ENCODE measurements at places on chromosomes 6 and 20.

- no peak for DNase-seq
Observed at GRCh38 chr20:47464380-47465101, 37.1 kb upstream of the NCOA3 start.

DNA sequence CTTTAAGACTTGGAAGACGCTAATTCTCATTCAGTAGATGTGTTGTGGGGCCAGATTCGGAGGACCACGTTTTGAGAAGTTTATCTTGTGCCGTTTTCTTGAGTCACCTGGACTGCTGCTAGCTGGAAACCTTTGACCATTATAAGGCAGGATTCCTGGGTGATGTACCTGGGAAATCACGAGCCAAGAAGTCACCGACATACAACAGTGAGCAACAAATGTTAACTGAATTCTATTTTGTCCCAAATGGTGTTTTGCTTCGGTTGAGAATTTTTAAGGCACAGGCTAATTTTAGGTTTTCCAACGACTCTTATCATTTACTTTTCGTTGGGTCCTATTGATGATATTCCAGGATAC is 93.4 kb upstream of the BTN3A2 start:
- no peak for DNase-seq

DNA sequence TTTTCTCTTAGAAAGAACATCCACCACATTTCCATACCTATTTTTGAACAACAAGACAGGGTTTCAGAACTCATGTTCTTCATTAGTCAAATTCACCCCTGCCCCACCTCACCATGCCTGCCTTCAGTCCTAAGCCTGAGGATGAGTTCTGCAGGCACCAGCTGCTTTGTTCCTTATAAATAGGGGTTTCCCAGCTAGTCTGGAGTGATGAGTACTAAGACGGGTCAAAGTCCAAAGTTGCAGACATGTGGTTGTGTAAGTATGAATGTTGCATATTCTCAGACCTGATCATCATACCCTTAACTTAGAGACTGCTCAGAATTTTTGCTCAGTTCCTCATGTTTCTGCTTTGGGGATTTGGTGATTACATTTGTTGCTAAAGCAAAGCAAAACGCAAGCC is 257.7 kb upstream of the CDYL start:
- DNase-seq = no peak

DNA sequence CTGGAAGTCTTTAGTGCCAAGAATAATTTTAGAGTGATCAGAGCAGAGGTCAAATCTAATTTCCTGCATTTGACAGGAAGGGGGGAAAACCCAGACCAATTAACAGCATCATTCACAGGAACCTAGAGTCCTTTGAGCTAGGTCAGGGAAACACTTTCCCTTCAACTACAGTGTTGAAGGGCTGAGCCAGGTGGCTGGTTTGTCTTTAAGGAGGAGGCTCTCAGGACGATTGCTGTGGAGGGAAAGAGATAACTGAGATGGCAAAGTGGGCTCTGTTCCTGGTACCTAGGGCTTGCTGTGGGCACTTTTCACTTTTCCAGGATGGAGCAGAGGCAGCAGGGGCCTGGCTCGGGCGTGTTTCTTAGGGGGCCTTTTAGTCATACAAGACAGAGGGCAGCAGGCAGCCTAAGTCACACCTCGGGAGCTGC is 111.9 kb downstream of the SCML4 start:
- DNase-seq = no peak

- no peak for DNase-seq
Observed at GRCh38 chr20:43938017-43938655, 23.5 kb downstream of the TOX2 start.

- DNase-seq = no peak
Observed at GRCh38 chr6:106426250-106426970, 65.9 kb downstream of the CRYBG1 start.

DNA sequence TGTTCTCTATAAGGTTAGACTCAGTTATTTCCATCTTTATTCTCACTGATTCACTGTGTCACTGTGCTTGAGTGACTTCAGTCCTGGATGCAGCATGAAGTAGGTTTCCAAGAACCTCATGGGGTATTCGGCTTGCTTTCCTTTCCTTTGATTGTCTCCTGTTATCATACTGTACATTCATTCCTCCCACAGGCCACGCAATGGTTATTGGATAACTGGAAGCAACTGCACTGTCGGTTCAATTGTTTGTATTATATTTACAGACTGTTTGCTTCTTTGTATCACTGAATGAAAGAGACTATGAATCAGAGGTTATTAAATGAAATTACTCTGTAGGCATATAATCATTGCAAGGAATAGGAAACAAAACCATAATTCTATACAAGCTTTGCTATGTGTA is 129.4 kb downstream of the MAP7 start:
- DNase-seq = no peak

GRCh38 chr6:17267566-17267965 is 13.6 kb upstream of the RBM24 start:
- DNase-seq = no peak

- no peak for DNase-seq
Observed at GRCh38 chr6:162857326-162857725, 129.6 kb downstream of the PACRG start.

- no peak for DNase-seq
Observed at GRCh38 chr6:114382406-114382805, 39.6 kb upstream of the HS3ST5 start.

GRCh38 chr20:19875376-19876221 is 117.5 kb downstream of the RIN2 start:
- no peak for DNase-seq

- no peak for DNase-seq
Observed at GRCh38 chr6:131758920-131759319, 48.1 kb upstream of the CTAGE9 start.

DNA sequence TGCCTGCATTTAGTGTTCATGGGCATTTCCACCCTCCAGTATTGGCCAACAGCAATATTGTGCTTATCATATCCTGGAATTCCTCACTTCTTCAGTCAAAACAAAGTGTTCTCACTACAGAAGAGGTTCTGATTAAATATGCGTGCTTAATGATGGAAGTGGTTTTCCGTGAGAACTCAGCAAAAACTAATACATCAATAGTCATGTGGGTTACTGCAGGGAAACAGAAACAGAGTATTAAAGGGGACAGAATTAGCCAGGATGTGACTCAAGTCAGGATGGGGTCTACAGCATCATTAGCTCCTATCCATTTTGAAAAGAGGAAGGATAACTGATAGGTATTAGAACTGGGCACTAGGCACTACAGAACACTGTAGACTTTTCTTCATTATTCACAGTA is 384.6 kb downstream of the CDKAL1 start:
- DNase-seq = no peak

DNA sequence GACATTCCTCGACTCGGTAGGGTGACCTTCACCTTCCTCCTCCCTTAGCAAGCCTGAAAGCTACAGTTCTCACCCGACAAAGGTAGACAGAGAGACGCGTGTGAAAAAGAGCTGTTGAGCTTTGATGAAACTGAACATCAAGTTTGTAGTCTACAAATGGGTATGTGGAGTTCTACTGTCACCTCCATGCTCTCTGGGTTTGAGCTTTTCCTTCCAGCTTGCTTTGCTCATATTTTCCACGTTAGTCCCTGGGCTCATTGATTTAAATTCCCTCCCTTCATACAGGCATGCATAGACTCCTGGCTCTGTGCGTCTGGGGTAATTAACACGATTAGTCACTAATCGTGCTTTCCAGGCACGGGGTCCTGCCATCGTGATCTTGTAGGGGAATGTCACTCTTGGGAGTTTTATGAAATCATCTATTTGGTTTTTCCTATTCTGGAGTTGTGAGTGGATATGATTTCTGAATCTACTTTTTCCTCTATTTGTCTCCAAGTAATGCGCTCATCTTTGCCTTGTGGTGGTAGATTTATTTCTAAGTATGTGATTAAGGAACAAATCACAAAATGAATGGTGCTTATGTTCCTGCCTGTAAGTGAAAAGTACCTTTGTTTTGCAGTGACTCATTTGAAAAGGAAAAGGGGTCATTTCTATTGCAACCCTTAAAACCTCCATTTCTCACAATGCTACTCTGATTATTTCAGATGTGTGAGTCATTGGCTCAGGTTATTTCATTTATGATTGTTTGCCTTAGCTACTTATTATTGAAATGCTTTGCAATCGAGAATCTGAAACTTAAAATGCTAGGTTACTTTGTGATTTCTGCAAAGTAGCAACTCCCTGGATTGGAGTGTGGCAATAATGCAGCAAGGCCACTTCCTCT is 154.6 kb downstream of the ZDHHC14 start:
- DNase-seq = no peak

DNA sequence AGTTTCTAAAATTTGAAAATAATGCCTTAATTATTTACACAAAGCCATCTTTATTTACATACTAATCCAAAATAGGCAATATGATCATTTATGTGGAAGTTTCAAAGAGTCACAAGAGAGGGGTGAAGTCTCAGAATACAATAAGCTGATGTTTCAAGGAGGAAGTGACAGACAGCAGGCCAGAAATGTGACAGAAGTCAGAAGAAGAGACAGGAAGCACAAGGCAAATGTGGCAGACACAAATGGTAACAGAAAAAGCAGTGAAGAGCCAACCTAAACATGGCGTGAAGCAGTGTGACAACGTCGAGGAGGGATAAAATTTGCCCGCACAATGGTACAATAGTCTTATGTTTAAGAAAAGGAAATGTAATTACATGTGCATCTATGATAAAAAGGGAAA is 59.8 kb downstream of the SHPRH start:
- DNase-seq = no peak

DNA sequence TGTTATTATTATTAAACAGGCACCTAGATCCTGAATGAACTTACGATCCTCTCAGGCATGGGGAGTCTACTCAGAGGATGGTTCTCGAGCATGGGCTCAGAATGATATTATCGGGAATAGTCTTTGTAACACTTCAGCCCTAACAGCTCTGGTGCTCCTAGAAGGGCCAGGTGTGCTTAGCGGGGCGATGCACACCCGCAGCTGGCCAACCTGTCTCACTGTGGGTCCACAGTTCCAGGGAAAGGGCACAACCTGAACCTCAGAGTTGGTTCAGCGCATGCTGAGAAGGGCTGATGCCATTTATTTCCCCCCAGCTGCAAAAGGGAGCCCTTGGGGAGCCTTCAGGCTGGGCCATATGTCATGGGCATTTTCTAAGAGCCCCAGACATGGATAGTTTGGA is 26.2 kb downstream of the RRAGD start:
- DNase-seq = no peak

DNA sequence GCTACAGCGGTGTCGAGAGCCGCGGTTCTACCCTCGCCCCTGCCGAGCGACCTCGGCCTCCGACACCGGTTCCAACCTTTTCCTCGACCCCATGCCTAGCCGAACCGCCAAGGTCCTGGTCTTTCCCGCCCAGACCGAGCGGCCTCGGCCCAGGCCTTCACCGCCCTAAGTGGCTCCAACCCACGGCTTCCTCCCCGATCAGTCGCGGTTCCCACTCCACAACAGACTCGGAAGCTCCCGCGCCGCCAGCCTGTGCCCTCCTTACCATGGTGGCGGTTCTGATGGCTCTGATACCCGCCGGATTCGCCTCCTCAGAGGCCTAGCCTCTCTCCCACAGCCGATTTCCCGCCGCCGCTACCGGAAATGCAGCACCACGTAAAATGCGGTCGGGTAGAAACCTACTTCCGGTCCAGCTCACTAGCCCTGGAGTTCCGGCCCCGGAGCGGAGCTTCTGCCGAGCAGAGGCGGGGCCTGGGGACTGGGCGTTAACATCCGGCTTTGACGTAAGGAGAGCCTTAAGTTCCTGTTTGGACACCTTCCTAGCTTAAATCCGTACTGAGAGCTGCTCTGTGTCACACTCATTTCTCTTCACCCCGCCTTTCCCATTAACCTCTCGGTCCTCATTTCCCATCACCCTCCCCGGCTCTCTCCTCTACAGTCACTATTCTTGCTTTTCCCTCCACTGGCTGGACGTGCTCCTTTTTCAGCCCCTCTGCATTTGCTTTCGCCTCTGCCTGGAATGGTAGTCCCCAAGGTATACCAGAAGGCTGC is at the start of gene SNRPB:
SNRPB (minus strand) TSS at position 367 of the 771 bp plus-strand sequence; CDS start at position 268, 99 bp downstream.
- no peak for DNase-seq

DNA sequence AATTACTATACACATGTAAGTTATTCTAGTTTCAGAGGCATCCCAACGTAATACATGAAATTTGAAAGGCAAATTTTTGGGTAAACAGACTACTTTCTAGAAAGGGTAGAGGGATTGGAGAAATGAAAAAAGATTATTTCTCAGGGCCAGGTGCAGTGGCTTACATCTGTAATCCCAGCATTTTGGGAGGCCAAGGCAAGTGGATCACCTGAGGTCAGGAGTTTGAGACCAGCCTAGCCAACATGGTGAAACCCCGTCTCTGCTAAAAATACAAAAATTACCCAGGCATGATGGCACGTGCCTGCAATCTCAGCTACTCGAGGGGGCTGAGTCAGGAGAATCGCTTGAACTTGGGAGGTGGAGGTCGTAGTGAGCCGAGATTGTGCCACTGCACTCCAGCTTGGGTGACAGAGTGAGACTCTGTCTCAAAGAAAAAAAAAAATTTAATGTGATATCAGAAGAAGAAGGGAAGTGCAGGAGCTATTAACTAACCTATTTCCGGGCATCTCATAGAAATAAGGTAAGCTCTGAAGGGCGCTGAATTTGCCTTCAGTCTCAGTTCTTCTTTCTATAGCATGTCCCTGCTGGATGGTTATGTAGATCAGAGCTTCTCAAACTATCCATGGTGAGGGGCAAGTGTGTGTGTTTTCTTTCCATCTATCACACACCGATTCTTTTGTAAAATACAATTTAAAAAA is 100.3 kb upstream of the MTHFD1L start:
- no peak for DNase-seq

GRCh38 chr6:105746509-105746908 is 339.6 kb upstream of the PRDM1 start:
- DNase-seq = no peak

GRCh38 chr20:40741507-40742106 is 52.6 kb upstream of the MAFB start:
- no peak for DNase-seq

GRCh38 chr20:51434580-51435247 is 107.8 kb downstream of the NFATC2 start:
- DNase-seq = no peak

- no peak for DNase-seq
Observed at GRCh38 chr6:168377484-168377855, 57.9 kb upstream of the DACT2 start.

GRCh38 chr20:11850901-11851300 is 66.8 kb upstream of the BTBD3 start:
- DNase-seq = no peak

- no peak for DNase-seq
Observed at GRCh38 chr6:115485400-115485799, 575.3 kb downstream of the FRK start.

DNA sequence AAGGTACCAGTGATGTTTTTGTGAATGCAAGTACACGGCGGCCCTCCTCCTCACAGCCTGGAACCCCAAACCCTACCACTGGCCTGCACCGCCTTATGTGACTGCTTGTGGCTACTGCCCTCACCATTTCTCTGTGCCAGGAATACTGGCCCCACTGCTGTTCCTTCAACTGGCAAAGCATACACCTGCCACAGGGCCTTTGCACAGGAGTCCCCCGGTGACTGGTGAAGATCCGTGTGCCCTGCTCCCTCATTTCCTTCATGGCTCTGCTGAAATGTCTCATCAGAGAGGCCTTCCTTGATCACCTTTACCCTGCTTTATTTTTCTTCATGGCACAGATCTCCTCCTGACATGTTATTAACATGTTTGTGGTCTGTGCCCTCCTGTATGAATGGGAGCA is 53.8 kb downstream of the FOXC1 start:
- DNase-seq = no peak

All from cortex of kidney (tissue), 1 donor.